ENCODE measurements at places on chromosomes 1 and 21.

DNA sequence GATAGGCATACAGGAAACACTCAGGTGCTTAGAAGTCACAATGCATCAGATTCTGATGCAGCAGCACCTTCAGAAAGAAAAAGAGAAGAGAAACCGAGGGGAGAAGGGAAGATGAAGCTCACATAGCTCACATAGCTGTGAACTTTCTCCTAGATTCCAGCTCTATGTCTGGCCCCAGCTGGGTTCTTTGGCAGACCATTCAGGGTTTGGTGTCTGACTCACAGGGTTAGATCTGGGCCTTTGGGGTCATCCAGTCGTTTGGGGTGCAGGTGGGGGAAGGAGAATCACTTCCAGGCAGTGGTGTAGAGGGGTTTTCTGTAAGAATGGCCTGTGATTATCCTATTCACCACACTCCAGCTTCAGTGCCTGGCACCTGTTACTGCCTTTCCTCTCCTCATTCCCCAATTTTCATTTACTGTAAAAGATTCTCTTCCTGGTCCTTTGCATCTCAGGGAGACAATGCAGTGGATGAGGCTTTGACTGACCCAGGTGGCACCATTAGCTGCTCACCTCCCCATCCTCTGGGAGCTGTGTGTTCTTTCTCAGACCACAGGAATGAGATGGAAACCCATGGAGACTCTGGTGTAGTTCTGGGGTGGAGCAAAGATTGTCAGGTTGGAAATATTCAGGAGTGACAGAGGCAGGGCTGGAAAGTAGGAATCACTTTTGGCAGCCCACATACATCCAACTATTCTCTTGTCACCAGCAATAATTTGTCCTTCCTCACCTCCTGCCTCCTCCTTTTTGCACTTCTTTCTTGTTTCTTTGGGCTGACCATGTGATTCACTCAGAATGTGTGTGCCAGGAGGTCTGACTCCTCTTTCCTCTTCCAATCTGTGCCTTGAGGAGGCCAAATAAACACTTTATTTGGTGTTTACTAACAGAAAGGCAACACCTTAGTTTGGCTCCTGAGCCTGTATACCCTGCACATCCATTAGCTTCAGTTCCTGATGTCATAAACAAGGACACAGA is 103.3 kb downstream of the PAPPA2 start:
- no peak for DNase-seq

GRCh38 chr1:168507231-168507630 is 36.6 kb downstream of the XCL2 start:
- no peak for DNase-seq

DNA sequence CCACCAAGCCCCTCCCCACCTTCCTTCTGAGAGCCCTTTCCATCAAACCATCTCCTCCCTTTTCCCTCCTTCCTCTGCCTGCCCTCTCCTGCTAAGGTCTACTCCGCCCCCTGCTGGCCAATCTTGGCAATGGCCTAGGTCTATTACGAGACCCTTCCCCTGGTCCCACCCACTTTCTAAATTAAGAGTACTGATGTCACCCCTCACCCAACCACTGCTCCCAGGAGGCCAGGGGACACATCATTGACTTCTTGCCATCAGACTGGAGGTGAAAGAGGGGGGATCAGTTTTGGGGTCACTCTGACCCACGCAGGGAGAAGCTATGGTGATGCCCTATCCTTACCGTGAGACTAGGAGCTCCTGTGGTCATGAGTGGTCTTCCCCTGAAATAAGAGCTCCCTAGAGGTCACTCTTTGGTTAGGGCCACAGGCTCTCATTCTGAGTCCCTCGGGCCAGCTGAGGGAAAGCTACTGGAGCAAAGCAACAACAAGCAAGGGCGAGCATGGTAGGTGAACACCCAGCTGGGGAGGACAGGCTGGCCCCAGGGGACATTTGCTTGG is 34.6 kb upstream of the S100A7 start:
- DNase-seq, result peak; percentile 74

- no peak for DNase-seq
Observed at GRCh38 chr1:57329937-57330336, 93.9 kb downstream of the DAB1 start.

- DNase-seq, result no peak
Observed at GRCh38 chr1:179857009-179857408, 20.6 kb downstream of the TOR1AIP2 start.
